ENCODE measurements at places on chromosomes 13 and 19.

- no peak for DNase-seq
Measured at GRCh38 chr13:107367258-107367657, 799.3 kb upstream of the ARGLU1 start.

GRCh38 chr19:17419154-17419620 is 660 bp upstream of the MVB12A start:
- DNase-seq, result no peak

DNA sequence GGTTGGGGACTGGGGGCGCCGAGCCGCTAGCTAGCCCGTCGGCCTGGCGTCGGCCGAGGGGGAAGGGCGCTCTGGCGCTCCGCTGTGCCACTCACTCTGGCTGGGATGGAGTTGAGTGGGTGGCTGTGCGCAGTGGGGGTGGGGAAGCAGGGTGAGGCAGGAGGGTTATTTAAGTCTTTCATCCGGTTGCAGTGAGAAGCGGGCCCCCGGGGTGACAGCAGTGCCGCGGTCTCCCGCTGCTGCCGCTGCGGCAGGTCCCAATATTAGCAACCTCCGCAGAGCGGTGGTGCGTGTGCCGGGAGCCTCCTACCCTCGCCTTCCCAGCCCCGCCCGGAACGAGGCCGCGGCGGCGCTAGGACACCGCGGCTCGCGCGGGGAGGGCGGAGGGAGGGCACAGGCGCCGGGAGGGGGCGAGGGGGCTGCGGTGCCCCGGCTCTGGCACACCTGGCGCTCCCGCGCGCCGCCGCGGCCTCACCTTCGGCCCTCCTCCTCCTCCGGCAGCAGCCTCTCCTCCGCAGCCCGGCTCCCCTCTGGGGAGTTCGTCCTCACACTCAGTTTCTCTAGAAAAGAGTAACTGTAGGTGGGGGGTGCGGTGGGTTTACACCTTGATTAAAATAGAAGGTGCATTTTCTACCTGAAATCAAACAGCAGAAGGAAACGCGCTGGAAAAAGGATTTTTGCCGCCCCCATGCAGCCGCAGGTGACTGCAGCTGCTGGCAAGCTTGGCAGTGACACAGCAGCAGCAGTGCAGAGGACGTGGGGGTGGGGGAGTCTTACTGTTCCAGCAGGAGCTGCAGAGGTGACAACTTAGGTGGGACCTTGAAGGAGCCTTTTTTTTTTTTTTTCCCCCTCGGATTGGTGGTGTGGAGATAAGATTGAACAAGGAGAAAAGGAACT is 4.5 kb downstream of the FGF9 start:
- DNase-seq, result no peak

DNA sequence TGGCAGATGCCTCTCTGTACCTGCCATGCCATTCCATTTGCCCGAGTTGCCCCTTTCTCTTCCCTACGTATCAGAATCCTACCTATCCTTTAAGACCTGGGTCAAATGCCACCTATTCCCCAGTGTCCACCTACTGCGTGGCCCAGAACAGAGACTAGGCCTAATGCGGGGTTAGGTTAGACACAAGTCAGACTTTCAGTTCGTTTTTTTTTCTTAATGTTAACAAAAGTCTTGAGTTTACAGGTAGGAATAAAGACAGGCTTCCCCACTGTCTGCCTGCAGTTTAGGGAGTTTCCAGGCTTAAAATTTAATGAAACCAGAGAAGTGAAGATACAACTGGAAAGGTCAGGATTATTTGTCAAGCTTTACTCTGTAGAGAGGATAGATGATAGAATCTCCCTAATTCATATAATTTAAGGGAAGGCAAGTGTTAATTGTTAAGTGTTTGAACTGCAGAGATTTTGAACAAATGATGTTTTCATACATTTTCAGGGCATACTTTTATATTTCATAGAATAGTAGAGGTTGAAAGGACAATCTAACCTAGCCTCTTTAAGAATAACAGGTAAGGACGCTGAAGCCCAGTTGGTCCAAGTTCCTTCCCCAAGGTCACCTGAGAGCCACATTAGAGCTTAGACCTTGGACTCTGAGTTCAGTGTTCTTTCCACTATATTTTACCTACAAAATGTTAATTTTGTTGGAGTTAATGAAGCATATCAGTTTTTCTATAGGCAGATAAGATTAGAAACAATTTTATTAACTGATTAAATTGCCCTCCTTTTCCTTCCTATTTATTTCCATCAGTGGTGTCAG is 35.8 kb downstream of the FRY start:
- no peak for DNase-seq

DNA sequence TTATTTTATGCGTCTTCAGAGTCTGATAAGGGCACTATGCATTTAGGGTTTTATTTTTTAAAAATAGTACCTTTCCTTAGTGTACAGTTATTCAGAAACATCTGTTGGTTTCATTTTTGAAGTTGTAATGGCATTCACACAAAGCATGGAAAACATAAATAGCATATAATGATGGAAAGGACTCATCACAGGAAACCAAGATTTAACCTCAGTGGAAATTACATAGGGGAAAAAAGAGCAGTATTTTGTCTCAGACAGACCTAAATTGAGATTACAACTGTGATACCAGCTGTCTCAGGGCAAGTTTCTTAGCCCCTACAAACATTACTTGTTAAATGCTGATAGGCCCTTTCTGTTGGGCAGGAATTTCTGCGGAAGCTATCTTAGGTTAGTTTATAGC is 57.2 kb downstream of the NHLRC3 start:
- no peak for DNase-seq

- no peak for DNase-seq
Measured at GRCh38 chr13:83827338-83827737, 54.9 kb downstream of the SLITRK1 start.

- no peak for DNase-seq
Measured at GRCh38 chr19:15666883-15667282, 6.0 kb upstream of the CYP4F12 start.

DNA sequence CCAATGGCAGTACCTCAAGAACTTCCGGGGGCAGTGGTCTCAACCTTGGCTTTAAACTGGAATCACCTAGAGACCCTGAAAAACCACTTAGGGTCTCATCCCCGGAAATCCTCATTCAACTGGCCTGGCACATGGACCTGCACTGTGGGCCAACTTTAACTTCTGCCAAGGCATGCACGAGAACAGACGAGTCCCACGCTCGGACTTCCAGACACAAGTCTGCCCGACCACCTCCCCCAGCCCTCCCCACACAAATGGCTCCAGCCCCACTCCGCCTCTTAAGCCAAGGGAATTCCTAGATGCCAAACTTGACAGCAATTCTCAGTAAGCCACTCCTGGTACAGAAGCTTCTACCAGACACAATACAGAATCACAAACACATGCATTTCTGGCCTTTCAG is 114.0 kb downstream of the STK24 start:
- no peak for DNase-seq

GRCh38 chr13:105276571-105276970 is 1258.9 kb downstream of the EFNB2 start:
- no peak for DNase-seq

- no peak for DNase-seq
Measured at GRCh38 chr19:31066385-31066784, 282.9 kb downstream of the TSHZ3 start.

- DNase-seq, result no peak
Measured at GRCh38 chr19:16698914-16699313, 20.7 kb upstream of the NWD1 start.

GRCh38 chr13:73168953-73169401 is 110.2 kb downstream of the KLF5 start:
- no peak for DNase-seq

- DNase-seq, result no peak
Measured at GRCh38 chr19:56765137-56765536, 75.4 kb downstream of the PEG3 start.

- no peak for DNase-seq
Measured at GRCh38 chr19:39870171-39870971, 24.2 kb upstream of the FBL start.

DNA sequence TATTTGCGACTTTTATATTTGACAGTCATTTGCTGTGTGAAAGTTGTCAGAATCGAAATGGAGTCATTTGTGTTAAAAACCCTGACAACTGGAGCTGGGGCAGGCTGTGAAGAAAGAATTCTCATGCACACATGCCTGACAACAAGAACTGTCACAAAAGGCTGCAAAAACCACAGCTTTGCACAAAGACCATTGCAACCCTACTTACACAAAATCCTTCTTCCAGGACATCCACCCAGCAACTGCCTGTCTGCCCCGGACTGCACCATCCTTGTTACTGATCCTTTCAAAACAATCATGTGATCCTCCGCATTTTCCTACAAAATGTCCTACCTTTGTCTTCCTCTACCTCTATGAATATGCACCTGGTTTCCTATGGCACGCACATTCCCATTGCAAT is 66.8 kb upstream of the IRS2 start:
- no peak for DNase-seq

GRCh38 chr13:20294497-20294896 is 62.4 kb upstream of the GJB6 start:
- DNase-seq, result no peak

GRCh38 chr13:25170554-25171111 is 1.5 kb downstream of the AMER2 start:
- DNase-seq, result no peak

DNA sequence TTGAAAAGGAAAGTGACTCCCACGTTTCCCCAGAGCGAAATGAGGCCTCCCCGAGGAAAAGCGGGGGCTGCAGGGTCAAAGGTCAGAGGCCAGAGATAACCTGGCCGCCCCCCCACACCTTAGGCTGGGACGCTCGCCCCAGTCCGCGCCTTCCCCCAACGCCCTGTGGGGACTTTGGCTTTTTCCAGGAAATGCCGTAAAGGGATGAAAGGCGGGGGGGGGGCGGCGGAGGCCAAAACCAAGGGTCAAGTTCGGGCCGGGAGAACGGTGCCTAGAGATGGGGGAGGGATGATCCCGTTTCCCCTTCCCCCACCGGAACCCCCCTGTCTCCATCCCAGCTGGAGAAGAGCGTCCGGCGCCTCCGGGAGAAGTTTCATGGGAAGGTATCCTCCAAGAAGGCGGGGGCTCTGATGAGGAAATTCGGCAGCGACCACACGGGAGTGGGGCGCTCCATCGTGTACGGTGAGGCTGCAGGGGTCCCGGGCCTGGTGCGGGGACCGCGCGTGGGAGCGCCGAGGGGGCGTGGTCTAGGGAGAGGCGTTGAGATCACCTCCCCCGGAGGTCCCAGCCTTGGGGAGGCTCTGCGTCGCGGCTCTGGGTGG is 575 bp downstream of the SHFL start:
- no peak for DNase-seq
